ENCODE measurements at places on chromosomes 3 and 15. TPM values are rescaled to one million over a fixed set of nuclear protein-coding genes. Genes with fewer than 3 reads are reported as not detected.

DNA sequence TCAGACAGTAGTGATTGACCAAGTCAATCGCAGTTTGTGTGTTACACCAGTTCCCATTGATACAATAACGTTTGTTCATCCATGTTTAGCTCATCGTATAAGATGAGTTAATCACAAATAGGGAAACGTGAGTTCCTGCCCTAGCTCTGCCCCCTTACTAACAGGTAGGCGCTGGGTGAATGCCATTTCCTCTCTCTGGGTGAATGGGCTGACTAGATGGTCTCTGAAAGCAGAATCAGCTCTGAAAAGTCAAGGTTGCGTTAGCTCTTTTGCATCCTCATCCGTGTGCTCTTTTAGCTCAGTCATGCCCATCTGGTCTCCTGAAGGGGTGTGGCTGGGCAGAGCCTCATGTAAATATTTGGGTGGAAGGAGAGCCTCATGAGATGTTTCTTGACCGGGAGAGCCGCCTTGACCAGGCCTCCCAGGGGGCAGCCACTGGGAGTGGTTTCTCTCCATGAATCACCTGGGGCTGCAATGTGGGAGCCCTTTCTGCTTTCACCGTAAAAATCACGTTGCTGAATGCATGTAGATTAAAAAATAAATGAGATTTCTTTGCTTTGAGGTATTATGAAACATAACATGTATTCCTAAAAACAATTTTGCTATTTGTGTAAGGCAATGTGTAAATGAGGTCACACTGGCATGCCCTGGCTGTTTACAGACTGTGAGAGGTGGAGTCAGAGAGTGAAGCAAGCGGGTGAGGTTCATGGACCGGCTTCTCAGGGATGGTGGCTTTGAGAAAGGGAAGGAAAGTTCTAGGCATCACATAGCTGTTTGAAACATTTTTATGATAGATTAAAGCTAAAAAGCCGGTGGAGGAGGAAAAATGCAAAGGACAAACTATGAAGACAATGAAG, 108.4 kb upstream of the RASGRP1 start:
- no peak overlapping the region for H3K27ac ChIP-seq
- H3K27me3 ChIP-seq: no peaks in the 10 kb centered on the region
- DNase-seq: peak; percentile 19
- no peaks in the 10 kb centered on the region for H3K4me1 ChIP-seq
- H3K36me3 ChIP-seq: no peaks in the 10 kb centered on the region
- H3K4me3 ChIP-seq: no peak overlapping the region

DNA sequence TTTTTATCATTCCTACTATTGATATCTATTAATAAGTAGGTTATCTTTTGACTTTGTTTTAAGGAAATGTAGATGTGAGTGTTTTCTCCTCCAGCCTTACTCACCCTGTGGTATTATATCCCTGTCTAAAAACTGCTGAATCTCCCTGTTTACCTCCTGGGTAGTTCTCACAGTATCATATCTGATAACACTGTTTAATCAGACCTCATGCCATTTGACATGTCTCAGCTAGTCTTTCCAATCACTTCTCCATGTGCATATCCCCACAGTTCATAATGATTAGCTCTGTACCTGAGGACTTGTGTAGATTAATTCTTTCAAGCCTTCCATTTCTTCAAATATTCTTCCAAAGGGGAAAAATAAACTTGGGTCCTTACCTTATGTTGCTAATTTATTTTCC, 30.7 kb downstream of the DUOX2 start:
- H3K36me3 ChIP-seq: no peaks in the 10 kb centered on the region
- H3K4me1 ChIP-seq: no peaks in the 10 kb centered on the region
- peaks cover 5% of the 10 kb centered on the region for H3K27me3 ChIP-seq
- no peak for DNase-seq
- H3K4me3 ChIP-seq: no peak overlapping the region
- no peak overlapping the region for H3K27ac ChIP-seq

DNA sequence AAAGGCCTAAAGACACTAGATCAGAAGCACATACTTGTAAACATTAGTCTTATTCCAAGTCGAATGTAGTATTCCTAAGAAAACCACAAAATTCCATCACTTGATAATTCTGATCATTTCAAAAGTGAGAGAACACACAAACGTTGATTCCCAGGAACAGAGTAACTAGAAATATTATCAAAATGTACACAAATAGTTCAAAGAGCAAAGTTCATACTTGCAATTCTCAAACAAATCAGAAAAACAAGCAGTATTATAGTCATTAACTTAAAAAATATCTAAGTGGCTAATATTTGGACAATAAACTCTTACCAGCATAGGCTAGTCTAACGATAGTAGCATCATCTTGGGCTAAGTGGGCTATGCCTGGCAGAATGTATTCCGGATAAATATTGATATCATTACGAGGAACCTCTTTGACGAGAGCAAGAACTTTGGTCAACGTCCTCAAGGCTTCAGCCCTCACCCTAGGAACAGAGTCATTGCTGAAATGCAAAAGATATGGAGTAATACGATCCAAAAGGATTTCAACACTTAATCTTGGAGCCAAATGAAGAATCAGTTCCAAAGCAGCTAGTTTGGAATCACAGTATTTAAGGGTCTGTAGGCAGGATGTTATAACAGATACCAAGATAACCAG, 13.3 kb downstream of the PIK3R4 start:
- no peaks in the 10 kb centered on the region for H3K4me1 ChIP-seq
- no peaks in the 10 kb centered on the region for H3K36me3 ChIP-seq
- DNase-seq: no peak
- H3K27me3 ChIP-seq: no peaks in the 10 kb centered on the region
- H3K4me3 ChIP-seq: no peak overlapping the region

GRCh38 chr3:61381745-61382392, 130.6 kb upstream of the FHIT start:
- no peak overlapping the region for H3K27ac ChIP-seq
- no peaks in the 10 kb centered on the region for H3K4me1 ChIP-seq
- H3K4me3 ChIP-seq: no peak overlapping the region
- DNase-seq: no peak
- H3K36me3 ChIP-seq: no peaks in the 10 kb centered on the region

GRCh38 chr3:61594144-61594963, 33.0 kb downstream of the PTPRG start:
- H3K27ac ChIP-seq: peak overlapping the region; percentile 41
- no peaks in the 10 kb centered on the region for H3K27me3 ChIP-seq
- H3K36me3 ChIP-seq: no peaks in the 10 kb centered on the region
- H3K4me3 ChIP-seq: no peak overlapping the region
- no peak for DNase-seq

DNA sequence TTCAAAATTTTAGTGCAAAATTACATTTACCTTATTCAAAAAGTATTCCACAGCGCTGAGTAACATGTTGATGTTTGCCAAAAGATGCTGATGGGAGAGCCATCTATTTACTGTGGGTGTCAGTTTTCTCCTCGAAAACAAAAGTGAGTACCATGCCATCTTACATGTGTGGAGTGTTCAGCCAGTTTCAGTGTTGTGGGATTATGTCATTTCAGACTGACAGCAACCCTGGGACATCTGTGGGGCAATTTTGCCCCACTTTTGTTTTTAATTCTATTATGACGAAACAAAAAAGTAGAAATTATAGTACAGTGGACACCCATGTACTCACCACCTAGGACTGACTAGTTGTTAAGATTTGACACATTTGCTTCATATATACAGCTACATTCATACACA, 19.6 kb downstream of the SLCO3A1 start:
- H3K27ac ChIP-seq: no peak overlapping the region
- H3K4me1 ChIP-seq: peaks cover 7% of the 10 kb centered on the region
- DNase-seq: no peak
- no peak overlapping the region for H3K4me3 ChIP-seq
- no peaks in the 10 kb centered on the region for H3K36me3 ChIP-seq

- H3K4me1 ChIP-seq: no peaks in the 10 kb centered on the region
- H3K27me3 ChIP-seq: no peaks in the 10 kb centered on the region
- H3K36me3 ChIP-seq: no peaks in the 10 kb centered on the region
- H3K4me3 ChIP-seq: no peak overlapping the region
These were observed 48.5 kb downstream of the ANAPC13 start for GRCh38 chr3:134437211-134437752.

- no peak for DNase-seq
- H3K4me3 ChIP-seq: no peak overlapping the region
- H3K27me3 ChIP-seq: no peaks in the 10 kb centered on the region
- H3K27ac ChIP-seq: no peak overlapping the region
These were observed 38.1 kb downstream of the C3orf70 start for GRCh38 chr3:185114756-185115155.

- H3K27ac ChIP-seq: no peak overlapping the region
- no peak for DNase-seq
- H3K4me1 ChIP-seq: no peaks in the 10 kb centered on the region
- no peaks in the 10 kb centered on the region for H3K36me3 ChIP-seq
- no peak overlapping the region for H3K4me3 ChIP-seq
These were observed 546.9 kb downstream of the RBMS3 start for GRCh38 chr3:29827756-29828155.

DNA sequence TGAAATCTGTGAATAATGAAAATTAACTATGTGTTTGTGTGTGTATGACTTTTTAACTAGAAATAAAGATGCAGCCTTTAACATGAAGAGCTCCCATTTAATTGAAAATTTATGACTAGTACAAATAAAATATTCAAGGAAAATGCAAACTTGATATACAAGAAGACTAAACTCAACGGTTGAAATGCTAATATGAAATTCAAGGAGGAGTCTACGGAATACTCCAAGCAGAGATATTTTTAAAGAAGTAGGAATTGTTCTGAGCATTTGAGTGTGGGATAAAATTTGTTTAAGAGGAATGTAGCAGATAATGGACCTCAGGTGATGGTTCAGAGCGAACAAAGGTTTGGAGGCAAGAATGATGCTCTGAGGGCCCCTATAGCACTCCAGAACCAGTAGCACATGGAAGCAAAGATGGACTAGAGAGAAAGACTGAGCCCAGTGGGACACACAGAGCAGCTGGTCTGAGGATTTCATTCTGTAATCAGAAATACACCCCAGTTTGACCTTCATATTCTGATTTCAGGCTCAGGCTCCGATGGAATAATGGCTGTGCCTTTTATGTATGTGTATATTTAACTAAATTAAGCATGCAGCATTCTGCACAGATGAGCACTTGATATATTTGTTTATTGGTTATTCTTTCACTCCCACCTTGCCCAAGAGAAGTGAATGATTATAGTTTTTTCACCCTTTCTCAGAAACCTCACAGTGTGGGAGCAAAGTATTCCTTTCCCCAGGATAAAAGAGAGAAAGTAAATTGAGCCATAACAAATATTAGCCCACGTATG, 227.1 kb downstream of the ZPLD1 start:
- DNase-seq: no peak
- H3K4me3 ChIP-seq: no peak overlapping the region
- no peaks in the 10 kb centered on the region for H3K4me1 ChIP-seq
- H3K36me3 ChIP-seq: no peaks in the 10 kb centered on the region
- H3K27ac ChIP-seq: no peak overlapping the region

- no peak overlapping the region for H3K27ac ChIP-seq
- DNase-seq: no peak
- no peaks in the 10 kb centered on the region for H3K4me1 ChIP-seq
- H3K36me3 ChIP-seq: no peaks in the 10 kb centered on the region
- H3K27me3 ChIP-seq: no peaks in the 10 kb centered on the region
These were observed 70.3 kb upstream of the SMAD3 start for GRCh38 chr15:66994927-66995656.

GRCh38 chr3:115363071-115363470, 216.0 kb upstream of the ZBTB20 start:
- no peaks in the 10 kb centered on the region for H3K4me1 ChIP-seq
- H3K4me3 ChIP-seq: no peak overlapping the region
- H3K27me3 ChIP-seq: no peaks in the 10 kb centered on the region

DNA sequence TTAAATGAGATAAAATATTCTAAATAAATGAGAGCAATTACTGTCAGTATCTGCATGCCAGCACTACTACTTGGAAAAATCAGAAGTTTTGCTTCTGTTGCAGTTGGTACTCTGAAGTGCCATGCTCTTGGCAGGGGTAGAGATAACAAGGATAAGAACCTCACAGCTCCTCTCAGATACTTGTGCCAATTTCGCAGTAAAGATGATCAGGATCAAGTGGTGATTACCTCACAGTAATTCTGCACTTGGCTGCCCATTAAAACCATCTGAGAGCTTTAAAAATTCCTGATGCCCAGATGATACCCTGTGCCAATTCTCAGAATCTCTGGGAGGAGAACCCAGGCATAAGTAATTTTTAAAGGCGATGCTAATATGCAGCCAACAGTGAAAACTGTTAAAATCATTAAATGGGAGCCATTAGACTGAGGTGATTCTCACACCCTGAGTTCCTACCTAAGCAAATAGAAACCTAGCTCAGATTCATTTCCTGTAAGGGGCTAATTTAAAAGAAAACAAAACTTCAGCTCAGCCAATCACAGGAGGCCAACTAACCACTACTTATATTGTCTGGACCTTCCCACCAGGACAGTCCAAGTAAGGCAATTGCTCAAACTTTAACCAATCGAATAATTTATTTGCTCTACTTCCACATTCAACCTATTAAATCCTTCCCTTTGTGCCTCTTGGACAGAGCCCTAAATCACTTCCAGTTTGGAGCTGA, 171.2 kb downstream of the KCNMB2 start:
- no peak for DNase-seq
- no peaks in the 10 kb centered on the region for H3K36me3 ChIP-seq
- no peaks in the 10 kb centered on the region for H3K27me3 ChIP-seq
- no peak overlapping the region for H3K4me3 ChIP-seq
- no peaks in the 10 kb centered on the region for H3K4me1 ChIP-seq
- H3K27ac ChIP-seq: no peak overlapping the region

TMEM108 gene
- 0.80 TPM for total RNA-seq

CSPG4 gene
- 16.7 TPM for total RNA-seq

CEP70 gene
- total RNA-seq: 4.1 TPM

PRSS50 gene
- not detected for total RNA-seq

NR1I2 gene
- total RNA-seq: 271 TPM

OCA2 gene
- total RNA-seq: not detected

PYGO1 gene
- total RNA-seq: 0.37 TPM

CFAP100 gene
- total RNA-seq: not detected

ERC2 gene
- total RNA-seq: not detected

All from transverse colon (tissue), 4 donors.